ENCODE measurements at places on chromosomes 6 and 20.

DNA sequence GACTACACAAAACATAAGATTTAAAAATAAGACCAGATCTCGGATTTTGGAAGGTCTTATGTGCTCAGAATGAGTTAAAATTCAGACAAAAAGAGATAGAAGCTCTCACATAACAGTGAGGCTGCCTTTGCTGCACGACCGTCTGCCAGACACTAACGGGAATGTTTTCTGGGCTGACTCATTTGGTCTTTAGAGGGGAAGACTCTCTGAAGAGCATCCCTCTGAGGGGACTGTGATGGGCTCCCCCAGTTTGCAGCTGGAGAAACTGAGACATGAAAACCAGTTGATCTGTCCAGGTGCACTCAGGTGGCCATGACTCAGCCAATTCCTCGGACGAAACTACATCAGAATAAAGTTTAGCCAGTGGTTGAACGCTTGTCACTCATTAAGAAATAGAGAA, 153.9 kb downstream of the RNASET2 start:
- no peak for DNase-seq

DNA sequence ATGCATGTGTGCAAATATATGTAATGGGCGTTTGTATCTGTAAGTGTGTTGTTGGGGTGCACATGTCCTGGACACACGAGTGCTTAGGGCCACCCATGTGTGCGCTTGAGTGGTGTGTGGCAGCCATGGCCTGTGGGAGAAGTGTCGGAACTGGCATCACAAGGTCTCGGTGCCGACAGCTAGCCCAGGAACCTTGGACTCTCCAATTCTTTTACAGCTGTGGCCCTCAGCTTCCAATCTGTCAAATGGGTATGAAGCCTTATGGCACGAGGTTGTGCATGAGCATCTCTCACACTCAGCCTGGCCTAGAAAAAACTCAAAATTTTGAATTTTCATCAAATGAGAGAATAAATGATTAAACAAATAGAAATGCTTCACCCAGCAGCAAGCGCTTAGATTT, 42.0 kb downstream of the SPDEF start:
- DNase-seq, result no peak

- DNase-seq, result no peak
These were observed 52.3 kb upstream of the MLN start for GRCh38 chr6:33856031-33856590.

- DNase-seq, result no peak
These were observed 29.2 kb downstream of the ATP9A start for GRCh38 chr20:51738877-51739447.

DNA sequence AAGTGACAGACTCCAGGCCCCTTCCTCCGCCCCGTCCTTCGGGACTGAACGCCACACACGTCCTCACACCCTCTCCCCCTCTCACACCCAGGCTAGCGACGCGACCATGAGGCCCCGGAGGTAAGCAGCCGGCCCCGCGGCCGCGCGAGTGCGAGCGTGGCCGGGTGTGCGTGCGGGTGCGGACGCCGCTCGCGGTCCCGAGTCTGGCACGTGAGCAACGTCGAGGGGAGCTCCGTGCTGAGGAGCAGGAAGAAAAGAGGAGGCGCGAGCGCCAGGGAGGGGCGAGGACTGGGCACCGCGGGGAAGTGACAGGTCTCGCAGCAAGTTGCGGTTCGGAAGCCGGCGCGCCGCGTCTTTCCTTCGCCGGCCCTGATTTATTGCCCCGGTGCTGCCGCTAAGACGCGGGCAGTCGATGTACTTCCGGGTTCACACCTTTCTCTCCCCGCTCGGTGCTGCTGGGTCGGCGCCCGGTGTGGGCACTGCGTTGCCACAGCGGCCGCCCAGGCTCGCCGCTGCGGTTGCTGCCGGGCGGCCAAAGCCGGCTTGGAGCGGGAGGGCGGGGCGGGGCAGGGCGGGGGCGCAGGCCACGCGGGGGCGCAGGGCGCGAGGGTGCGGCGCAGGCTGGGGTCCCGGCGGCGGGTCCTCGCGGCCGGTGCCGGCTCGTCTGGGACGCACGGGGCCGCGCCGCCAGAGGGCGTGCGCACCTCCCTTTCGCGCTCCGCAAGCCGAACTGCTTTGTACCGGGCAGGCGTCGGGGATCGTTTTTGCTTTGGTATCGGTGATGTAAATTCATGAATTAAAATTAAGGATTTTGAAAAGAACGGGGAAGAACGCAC, 15.8 kb upstream of the LIN28B start:
- DNase-seq, result peak; percentile 72

GRCh38 chr6:37254881-37255280, 2.7 kb upstream of the TBC1D22B start:
- no peak for DNase-seq

- DNase-seq, result no peak
These were observed 15.8 kb downstream of the NFATC2 start for GRCh38 chr20:51526754-51527153.

DNA sequence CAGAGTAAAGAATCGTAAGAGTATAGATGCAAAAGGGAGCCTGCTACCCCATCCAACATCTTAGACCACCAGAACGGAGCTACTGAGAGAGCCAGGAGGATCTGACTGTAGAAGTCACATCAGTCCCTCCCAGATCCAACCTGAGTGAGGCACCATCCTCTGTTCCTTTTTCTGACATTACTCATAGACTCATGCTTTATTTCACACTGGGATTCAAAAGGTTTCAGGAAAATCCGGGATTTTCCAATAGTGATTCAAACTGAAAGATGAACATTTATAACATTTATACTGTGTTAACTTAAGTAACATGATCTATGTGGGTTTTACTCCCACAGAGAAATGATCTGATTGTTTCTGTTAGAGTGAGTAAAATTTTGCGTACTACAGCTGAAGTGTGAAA, 868.6 kb upstream of the GJE1 start:
- no peak for DNase-seq

- peak; percentile 2 for DNase-seq
These were observed 29.7 kb upstream of the TBXT start for GRCh38 chr6:166197361-166197760.

DNA sequence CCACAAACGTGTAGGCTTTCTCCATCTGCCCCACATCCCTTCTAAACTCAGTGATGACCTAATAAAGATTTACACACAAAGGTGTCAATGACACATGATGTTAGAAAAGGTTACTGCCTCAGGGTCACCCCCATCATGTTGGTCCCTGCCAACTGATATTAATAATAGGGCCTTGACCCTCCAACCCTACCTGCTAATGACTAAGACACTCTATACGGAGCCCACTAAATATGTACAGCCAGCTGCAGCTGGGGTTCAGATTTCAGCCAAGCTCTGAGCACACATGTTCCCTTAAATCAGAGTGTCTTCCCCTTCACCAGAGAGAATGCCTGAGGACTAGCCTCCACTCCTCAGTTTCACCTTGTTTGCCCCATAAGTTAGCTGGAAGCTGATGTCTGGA, 67.4 kb upstream of the SNRPB2 start:
- DNase-seq, result no peak

DNA sequence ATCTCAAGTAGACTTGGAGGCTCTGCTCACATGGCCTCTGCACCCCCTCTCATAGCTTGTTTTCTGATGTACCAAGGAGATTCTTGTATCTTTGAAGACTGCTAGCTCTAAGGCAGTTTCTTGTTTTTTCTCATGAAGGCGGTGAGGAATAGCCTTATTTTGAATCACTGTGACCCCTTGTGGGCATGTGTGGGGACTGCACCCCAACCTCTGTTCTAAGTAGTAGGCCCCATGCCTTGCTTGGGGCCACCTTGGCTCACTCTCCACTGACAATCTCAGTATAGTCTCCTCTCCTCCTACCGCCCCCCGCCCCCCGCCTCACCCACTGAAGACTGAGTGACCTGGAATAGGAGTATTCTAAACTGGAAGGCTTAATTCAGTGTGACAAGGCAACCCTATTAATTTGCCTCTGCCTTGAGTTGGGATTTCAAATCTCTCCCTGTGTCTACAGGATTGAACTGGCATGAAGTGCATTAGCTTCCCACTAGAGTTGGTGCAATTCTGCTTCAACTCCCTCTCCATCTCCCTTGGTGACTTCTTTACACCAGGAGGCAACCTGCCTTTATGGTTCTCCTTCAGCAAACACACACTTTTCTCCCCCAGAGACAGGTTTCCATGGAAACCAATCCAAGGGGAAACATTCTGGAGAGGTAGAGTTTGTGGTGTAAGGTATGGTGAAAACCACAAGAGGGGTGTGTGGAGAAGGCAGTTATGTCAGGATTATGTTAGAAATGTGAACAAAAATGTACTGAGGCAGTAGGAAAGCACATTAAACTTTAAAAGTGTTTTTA, 75.4 kb upstream of the ECI2 start:
- peak; percentile 79 for DNase-seq

DNA sequence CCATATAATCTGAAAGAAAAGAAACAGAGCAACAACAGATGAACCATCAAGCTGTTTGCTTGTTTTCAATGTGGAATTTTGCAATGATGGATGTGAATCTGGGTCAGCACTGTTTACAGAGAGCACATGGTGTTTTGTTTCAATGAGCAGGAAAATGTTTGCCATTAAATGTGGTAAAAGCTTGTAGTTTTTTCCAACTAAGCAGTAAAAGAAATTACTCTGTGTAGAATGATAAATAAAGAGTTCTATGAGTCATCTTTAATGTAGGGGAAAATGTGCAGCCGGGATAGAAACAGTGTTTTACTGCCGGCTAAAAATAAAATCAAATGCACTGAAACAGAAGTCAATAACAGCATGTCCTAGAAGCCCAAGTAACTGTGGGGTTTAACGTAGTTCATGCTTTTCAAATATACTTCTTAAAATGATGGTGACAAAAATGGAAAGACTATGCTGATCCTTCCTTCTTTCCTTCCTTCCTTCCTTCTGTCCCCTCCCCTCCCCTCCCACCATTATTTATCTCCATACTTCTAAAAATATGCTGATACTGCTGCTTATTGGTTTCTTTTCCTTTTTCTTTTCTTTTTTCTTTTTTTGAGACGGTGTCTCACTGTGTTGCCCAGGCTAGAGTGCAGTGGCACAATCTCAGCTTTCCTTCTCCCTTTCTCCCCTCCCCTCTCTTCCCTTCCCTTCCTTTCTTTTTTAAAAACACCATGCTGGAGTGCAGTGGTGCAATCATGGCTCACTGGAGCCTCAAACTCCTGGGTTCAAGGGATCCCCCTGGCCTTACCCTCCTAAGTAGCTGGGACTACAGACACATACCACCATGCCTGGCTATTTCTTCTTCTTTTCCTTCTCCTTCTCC, 6.3 kb upstream of the NAA20 start:
- no peak for DNase-seq

DNA sequence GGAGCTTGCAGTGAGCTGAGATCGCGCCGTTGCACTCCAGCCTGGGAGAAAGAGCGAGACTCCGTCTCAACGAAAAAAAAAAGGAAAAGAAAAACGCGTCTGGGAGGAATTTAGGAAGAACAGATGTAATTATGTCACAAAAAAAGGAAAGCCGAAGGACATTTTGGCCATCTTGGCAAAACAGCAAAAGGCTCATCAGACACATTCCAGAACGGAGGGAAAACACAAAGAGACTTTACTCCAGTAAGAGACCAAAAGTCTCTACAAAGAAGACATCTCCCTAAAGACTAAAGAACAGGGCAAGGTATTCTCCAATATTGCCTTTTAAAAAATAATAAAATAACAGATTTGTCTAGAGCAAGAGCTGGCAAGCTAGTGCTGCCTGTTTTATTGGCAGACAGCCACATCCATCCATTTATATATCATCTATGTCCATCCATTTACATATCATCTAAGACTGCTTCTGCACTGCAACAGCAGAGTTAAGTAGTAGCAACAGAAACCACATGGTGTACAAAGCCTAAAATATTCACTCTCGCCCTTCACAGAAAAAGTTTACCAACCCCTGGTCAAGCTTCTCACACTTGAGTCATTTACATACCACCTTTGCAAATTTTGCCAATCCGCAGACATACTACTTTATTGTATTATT, 133.9 kb downstream of the ZMYND8 start:
- DNase-seq, result no peak

- no peak for DNase-seq
These were observed 1077.6 kb upstream of the MAP3K7 start for GRCh38 chr6:91664327-91664959.

Data from HAP-1 (cell line).